ENCODE measurements at places on chromosomes 7 and 10. TPM values are rescaled to one million over a fixed set of nuclear protein-coding genes. Genes with fewer than 3 reads are reported as not detected.
A peak's percentile ranks its signal among the peaks of the same experiment; 100 is the strongest.

DNA sequence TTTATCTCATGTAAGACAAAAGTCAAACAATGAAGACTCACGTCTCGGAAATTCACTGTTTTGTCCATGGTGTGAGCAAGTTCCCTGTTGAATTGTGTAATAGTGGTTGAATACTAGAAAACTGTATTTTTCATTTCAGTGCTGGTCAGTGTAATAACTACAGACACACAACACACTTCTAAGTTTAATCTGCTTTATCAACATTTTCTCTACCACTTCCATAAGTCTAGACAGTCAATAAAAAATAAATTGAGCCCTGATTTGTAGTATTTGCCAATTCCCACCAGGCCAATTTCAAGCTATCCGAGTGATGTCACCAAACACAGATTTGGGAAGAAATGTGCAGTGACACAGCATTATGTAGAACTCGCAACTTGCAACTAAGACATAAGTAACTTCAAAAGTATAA, 81.9 kb downstream of the GPR141 start:
- DNase-seq: no peak

DNA sequence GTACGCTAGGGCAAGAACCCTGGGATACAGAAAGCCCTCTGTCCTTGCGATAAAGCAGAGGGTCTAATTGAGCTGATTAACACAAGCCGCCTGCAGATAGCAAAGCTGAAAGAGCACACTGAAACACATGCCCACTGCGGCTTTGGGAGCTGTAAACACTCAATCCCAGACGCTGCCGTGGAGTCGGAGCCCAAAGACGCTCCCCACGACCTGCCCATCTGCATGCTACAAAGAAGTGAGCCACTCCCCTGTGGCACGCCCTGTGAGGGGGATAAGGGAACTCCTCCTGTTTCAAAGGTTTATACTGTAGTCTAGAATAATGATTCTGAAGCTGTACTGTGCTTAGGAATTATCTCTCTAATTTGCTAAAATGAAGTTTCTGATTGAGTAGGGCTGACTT, 985.6 kb upstream of the GHITM start:
- no peak for DNase-seq

DNA sequence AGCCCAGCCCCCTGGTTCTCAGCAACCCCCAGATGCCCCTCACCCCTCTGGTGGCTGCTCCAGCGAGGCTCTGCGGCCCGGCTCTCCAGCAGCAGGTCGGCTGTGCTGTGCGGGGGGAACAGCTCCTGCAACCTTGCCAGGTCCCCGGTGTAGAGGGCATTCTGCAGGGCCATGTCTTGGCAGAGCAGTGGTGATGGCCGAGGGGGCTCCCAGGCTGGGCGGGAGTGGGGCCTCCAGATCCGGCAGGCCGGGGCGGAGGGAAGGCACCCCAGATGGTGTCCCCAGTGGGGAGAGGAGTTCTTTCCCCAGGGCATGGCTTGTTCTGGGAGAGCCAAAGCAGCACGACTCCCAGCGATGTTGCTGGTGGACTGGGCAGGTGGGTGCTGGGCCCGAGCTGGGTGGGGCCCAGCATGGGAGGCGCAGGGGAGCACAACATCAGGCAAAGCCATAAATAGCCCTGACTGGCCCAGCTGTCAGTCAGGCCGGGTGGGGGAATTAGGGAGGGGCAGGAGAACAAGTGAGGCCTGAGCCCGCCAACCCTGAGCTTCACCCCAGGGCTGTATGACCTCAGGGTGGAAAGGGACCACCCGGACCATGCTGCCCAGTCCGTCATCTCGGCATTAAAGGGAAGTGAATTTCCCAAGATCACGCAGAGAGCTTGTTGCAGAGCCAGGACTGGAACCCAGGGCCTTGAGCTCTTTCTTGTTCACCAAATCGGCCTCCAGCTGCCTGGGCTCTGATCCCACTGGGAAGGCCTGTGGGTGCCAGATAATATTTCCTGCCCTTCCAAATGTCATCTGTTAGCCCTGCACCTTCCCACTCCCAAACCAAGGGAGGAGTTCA, 580 bp upstream of the ASB10 start:
- DNase-seq: peak; percentile 82

DNA sequence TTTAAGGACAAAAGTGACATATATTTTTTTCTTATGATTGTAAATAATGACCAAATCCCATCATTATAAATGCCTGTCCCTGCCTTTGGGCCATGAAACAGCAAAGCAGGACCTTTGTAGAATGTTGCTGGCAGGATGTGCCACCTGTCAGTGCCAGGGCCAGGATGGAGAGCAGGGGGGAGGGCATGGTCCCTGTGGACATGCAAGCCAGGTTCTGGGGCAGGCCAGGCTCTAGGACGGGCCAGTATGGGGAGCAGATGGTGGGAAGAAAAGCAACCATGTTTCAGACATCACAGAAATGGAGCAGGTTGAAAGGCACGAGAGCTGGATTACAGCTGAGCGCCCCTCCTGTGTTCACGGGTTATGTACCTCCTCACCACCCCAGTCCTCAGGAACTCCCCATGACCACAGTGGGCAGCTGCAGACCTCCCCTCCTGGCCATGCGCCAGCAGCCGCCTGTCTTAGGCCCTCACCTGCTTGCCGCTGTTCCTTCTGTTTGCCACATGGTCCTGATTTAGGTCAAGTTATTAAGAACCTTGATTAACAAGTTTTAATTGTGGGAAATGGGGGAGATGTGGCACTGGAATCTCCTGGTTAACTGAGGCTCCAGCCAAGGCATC, 210.4 kb downstream of the PAXIP1 start:
- no peak for DNase-seq

DNA sequence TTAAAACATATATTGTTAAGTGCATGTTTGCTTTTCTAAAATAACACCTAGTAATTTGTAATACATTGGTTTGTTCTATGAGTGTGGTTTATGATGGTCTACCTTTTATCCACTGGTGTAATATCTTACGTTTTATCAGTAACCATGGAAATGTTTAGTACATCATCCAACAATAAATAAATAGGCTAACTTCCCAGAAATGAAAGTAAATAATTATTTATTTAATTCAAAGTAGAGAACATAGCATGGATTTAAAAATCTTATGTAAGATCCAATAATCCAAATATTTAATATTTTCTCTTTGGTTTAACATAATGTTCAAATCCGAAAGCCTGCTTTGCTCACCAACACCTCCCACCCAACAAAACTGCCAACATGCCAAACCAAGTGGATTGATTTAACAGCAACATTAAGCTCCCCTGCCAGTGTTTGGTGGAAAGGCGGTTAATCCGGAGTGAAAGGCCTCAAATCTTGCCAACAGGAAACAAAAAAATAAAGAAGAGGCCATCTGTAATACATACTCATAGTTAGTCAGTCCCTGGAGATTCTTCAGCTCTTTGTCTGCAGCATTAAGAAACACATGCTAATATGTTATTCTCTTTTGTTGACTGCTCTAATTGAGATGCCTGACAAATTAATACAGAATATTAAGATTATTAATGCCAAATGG, 897.8 kb downstream of the CNTNAP2 start:
- no peak for DNase-seq

DNA sequence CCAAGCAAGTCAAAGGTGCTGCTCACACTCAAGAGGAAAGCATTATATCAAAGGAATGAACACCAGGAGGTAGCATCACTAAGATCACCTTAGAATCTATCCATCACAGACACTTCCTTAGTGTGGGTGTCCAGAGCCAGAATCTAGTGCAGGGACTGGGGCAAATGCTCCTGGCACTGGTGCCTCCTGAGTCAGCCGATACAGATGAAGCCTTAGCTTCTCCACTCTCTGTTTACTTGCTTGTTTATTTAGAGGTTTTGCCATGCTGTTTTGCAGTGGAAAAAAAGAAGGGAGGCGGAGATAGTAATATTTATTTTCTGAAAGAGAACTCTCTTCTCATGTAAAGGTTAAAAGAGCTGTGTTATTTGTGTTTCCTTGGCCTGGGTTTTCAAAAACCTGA, 303.1 kb downstream of the WDR11 start:
- DNase-seq: no peak

Gene FGFBP3
- total RNA-seq: 0.27 TPM

DNA sequence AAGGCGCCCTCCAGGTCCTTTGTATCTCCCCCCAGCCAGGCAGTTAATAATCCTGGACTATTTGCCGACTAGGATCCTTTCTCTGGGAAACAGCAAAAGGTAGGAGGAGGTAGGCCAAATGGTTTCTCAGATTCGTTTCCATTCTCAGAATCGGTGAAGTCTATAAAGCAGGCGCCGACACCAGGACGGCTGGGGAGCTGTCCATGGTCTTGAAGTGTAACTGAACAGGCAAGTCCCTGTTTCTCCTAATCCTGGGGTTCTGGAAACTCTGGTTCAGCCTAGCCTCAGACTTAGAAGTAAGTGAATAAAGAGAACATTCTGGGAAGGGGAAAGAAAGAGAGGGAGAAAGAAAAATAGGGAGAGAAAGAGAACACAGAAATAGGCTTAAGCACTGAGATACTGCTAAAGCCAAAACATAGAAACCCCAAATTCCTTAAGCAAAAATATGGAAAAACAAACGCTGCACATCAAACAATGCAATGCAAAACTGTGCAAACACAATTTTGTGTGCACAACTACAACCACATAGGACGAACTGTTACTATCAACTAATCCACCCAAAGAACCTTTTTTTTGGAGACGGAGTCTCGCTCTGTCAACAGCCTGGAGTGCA, 11.1 kb upstream of the INA start:
- peak; percentile 45 for DNase-seq

Measured in left ventricle myocardium superior (tissue), 1 donor.